ENCODE measurements at places on chromosomes 3 and 15.

DNA sequence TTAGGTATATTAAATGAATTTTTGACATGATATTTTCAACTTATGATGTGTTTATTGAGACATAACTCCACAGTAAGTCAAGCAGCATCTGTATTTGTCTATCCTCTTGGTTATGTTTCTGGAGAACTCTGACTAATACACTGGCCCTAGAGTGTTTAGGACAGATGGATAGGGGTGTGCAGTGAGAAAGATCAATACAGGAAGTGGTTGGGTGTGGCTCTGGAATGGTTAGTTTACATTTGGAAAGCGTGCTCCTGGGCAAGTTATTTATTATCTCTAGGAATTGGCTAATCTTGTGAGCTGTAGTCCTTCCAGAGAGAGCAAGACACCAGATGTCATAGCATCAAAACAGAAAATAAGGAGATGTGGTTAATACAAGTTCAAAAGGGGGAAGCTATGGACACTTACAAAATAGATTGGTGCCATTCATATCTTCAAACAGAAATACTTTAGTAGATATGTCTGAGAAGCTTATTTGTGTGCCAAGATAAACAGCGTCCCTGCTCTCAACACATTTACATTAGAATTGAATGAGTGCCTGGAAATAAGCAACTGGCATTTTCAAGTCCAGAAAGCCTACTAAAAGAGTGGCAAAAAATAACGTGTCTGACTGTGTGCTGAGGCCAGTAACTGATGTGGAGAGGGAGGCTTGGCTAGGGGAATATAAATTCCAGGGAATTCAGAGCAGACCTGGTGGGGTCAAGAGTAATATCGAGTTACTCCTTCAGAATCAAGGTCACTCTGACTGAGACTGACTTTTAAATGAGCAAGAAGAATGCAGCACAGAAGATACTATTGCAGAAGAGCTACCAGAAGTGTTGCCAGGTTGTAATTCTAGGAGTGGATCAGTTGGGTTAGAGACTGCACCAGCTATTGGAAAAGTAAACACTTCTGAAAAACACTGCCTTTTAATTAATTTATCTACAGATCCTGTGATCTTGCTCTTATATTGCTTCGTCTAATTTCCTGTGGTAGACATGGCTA is 33.4 kb upstream of the PLAAT1 start:
- peak; percentile 66 for DNase-seq

DNA sequence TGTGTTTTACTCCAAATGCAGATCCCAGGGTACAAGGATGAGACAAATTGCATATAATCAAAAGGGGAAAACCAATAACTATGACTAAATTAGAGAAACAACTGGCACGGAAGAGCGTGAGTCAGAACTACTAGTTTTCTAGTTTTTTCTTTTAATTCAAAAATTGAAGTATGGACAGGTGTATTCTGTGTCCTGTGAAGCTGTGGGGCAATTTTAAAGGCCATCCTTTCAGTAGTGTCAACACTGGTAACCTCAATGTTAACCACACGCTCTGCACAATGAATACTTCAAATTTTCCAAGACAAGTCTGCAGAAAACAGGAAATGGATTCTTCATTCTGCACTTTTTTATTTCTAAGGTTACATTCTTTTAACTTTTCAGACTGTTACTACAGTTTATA is 32.5 kb upstream of the GOLGA8A start:
- DNase-seq, result no peak

GRCh38 chr15:31278061-31278445 is 48.6 kb upstream of the KLF13 start:
- DNase-seq, result no peak

DNA sequence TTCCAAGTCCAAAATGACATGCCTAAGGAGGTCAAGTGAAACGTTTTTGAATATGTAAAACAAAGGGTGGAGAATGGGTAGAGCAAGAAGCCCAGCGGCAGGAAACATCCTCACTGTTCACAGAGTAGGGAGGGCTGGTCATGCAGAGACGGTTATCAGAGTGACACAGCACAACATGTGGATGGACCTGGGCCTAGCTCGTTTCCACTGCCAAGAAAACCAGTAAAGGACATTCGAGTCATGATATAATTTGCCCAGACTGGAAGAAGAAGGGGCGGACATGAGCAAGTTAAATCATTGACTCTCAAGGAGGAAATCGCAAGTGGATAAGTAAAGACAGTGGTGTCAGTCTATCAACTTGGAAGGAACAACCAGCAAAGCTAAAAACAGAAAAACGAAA is 89.3 kb downstream of the LRIG1 start:
- no peak for DNase-seq

- peak; percentile 83 for DNase-seq
Measured at GRCh38 chr3:58471025-58471887, 20.6 kb upstream of the KCTD6 start.

- DNase-seq, result no peak
Measured at GRCh38 chr15:90097475-90097874, 4.8 kb downstream of the IDH2 start.

GRCh38 chr15:34796847-34797435 is 1.6 kb upstream of the ACTC1 start:
- no peak for DNase-seq

DNA sequence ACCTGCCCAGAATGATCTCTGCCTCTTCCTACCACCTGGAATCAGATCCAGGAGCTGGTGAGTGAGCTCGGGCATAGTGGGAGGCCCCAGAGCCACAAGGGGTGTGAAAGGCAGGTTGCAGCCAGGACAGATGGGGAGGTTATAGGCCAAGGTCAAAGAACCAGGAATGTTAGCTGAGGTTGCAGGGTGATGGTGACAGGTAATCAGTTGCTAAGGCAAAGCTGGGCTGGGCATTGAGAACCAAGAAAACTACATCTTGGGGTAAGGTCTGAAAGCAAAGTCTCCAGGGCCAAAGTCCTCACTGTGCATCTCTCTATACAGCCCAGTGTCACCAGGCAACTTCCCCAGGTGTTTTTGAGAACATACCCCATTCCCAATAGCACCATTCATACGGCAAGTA is 38.4 kb upstream of the SLC6A11 start:
- no peak for DNase-seq

GRCh38 chr3:190301591-190301990 is 20.7 kb downstream of the CLDN1 start:
- DNase-seq, result no peak

GRCh38 chr15:56353740-56354139 is 11.5 kb upstream of the TEX9 start:
- DNase-seq, result no peak

- DNase-seq, result peak; percentile 52
Measured at GRCh38 chr3:23712656-23713559, 92.8 kb upstream of the UBE2E1 start.

- peak; percentile 56 for DNase-seq
Measured at GRCh38 chr3:158731938-158732855, at the start of gene RARRES1. Gene RARRES1 (minus strand): TSS chr3:158732457. CDS start chr3:158732415, 42 bp downstream.

DNA sequence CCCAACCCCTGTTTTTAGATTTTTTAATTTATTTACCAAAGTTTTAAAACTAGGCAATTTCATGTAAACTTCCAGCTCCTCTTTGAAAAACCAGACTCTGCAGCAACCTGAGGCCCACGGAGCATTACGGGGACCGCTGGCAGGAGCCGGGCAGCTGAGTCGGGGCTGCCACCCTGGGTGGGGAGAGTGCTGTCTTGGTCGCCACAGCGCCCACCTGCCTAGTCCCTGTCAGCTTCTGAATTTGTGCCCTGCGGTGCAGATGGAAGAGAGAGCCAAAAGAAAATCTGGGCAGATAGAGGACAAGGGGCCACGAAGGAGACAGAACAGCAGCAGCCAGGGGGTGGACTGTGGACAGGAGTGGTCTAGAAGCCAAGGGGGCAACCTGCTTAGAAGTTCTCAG is 34.6 kb downstream of the PXYLP1 start:
- DNase-seq, result no peak

- no peak for DNase-seq
Measured at GRCh38 chr15:92505611-92506010, 111.9 kb downstream of the ST8SIA2 start.

Measured in NCI-H2171 treated with DMSO at 0.1 percent for 48 hours (cell line).